ENCODE measurements at places on chromosomes 16 and 17.

DNA sequence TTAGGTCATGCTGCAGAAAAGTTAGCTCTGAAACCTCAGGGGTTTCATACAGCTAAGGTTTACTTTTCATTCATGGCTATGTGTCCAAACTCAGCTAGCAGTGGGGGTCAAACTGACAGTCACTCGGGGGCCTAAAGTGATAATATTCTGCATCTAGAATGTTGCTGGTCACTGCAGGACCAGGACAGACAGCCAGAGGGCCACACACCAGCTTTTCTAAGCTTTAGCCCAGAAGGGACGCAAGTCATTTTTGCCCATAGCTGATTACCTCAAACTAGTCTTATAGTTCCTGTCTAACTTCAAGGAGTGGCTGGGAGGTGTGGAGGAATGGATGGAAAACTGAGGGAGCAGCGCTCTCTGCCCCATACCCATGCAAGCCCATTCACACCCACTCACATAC, 163.0 kb upstream of the NLRP1 start:
- DNase-seq, result no peak

- no peak for DNase-seq
Measured at GRCh38 chr17:60846175-60846574, 168.5 kb downstream of the BCAS3 start.

- no peak for DNase-seq
Measured at GRCh38 chr17:76524598-76525512, 12.7 kb downstream of the CYGB start.

GRCh38 chr17:4086041-4086483, 56.8 kb downstream of the ZZEF1 start:
- no peak for DNase-seq

GRCh38 chr16:67490335-67491096, 7.2 kb upstream of the AGRP start:
- no peak for DNase-seq

DNA sequence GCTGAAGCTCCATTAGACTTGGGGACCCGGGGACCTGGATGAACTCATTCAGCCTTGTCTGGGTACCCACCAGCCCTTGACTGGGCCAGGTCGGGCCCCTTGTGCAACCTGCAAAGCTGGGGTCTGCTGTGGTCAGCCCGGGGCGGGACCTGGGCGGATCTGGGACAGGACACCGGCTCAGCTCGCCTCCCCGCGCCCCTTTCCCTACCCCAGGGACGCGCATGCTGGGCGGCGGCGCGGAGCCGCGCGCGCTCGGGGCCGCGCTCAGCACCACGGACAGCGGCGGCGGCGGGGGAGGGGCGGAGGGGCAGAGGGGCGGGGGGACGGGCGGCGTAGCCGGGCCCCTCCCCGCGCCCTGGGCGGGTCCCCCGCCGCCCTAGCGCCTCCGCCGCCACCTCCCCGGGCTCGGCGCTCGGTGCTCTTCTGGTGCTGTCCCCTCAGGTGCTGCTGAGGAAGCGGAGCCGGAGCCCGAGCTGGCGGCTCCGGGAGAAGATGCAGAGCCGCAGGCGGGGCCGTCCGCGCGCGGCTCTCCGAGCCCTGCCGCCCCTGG, 7.4 kb downstream of the ACD start:
- DNase-seq, result no peak

GRCh38 chr16:84228256-84228838, 11.5 kb downstream of the KCNG4 start:
- peak; percentile 72 for DNase-seq

- DNase-seq, result no peak
Measured at GRCh38 chr16:71995038-71995437, 5.2 kb downstream of the PKD1L3 start.

DNA sequence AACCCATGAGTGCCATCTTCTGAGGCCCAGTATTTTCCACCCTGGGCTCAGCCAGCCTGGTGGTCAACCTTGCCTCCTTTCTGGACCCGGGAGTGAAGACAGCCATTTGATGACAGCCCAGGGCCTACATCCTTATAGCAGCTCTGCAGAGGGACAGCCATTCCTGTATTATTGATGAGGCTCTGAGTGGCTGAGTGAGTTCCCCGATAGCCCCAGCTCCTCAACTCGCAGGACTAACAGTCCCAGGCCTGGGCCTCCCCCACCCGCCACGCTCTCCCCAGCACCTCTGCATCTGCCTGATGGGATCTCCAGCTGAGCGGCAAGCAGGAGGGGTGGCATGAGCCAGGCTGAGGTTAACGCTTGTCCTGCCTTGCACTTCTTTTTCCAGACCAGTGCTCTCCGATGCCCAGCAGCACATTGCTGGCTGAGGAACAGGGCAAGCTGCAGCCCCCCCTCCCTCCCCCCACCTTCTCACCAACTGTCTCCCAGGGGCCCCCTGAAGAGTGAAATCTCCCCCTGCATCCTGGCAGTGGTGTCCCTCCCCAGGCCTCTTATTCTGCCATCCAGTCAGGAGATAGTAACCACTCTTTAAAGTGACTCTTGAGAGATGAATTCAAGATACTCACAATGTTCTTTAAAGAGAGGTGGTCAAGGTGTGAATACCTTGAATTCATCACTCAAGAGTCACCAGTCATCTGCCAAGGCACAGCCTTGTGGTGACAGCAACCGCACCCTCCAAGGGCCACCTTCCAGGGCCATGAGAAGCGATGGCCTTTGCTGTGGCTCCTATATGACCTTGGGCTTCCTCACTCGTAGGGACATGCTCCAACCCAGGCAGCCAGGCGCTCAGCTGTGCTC, 23.5 kb downstream of the CACNG5 start:
- no peak for DNase-seq

- no peak for DNase-seq
Measured at GRCh38 chr16:84465154-84465553, 39.3 kb downstream of the MEAK7 start.

DNA sequence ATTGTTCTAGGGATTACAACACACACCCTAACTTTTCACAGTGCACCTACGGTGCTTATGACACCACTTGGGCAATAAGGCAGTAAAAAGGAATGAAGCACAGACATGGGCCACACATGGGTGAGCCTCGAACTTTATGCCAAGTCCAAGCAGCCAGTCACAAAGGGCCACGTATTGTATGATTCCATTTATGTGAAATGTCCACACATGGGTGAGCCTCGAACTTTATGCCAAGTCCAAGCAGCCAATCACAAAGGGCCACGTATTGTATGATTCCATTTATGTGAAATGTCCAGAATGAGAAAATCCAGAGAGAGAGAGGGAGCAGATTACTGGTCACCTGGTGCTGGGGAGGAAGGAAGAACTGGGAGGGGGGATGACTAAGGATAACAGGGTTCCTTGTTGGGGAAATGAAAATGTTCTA, 22.2 kb downstream of the RMI2 start:
- no peak for DNase-seq

GRCh38 chr16:75593308-75593707, 27.1 kb downstream of the GABARAPL2 start:
- DNase-seq, result no peak

DNA sequence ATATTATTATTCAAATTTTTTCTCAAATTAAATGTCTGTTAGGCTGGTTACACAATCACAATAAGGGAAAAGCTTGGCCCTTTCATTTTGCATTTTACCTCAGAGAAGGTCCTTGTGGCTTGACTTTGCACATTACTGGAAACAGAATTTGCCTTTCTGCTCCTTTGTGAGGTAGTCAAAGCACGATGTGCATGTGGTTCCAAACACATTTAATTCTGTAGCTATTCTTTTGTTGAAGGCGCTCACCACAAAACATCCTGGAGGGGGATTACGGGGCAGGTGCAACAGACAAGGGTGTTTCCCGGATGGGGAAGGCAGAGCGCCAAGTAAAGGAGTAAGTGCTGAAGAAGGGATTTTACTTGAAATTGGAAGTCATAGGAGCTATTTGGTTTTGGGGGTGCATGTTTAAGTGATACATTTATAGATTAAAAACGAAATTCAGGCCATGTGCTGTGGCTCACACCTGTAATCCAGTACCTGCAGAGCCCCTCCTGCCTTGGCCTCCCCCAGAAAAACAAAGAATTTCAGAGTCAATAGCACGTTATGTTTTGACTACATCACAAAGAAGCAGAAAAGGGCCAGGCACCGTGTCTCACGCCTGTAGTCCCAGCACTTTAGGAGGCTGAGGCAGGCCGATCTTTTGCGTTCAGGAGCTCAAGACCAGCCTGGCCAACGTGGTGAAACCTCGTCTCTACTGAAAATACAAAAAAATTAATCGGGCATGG, 31.2 kb upstream of the TENT4B start:
- no peak for DNase-seq

- DNase-seq, result no peak
Measured at GRCh38 chr16:67399218-67399733, 6.0 kb upstream of the TPPP3 start.

DNA sequence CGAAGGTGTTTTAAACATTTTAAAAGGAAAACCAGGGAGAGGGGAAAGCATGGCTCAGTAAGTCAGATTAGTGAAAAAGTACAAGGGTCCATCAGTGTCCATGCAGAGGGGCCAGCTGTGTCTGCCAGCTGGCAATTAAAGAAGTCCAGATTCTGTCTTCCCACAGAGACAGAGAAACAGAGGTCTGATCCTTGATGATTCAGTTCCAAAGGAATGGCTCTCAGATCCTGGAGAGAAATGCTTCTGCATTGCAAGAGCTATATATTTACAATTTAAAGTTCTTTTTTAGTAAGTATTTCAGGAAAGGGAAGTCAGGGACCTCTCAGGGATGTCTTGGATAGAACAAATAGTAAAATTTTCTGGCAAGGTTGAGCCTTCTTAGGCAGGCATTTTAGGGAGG, 56.2 kb downstream of the HSD17B2 start:
- DNase-seq, result no peak

GRCh38 chr16:53576904-53577303, 73.9 kb upstream of the AKTIP start:
- no peak for DNase-seq

GRCh38 chr17:73126716-73127473, 34.4 kb upstream of the SLC39A11 start:
- no peak for DNase-seq

DNA sequence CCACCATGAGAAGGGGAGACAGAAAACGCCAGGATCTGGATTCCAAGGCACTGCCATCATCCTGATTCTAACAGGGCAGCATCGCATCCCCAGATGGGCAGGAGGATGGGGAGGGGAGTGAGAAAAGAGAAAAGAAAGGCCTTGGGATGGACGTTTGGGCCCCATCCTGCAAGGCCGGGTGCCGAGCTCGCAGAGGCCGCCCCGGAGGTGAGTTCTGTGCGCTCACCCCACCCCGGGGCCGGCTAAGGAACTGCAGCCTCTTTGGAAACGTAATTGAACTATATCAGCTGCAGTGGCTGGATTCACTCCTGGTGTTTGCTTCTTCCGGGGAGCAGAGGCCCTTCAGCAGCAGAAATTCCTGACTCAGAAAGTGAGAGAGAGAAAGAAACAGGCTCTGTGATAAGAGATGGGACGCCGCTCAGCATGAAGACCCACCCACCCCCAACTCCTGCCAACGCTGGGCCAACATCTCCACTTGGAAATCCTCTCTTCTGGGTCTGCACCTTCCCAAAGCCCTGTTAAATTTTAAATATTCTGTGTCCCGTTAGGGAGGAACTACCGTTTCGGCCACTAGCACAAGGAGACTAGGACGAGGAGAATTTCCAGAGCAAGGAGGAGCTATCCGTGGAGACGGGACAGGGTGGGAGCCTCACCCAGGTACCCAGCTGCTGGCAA, 8.5 kb upstream of the SSTR2 start:
- no peak for DNase-seq

DNA sequence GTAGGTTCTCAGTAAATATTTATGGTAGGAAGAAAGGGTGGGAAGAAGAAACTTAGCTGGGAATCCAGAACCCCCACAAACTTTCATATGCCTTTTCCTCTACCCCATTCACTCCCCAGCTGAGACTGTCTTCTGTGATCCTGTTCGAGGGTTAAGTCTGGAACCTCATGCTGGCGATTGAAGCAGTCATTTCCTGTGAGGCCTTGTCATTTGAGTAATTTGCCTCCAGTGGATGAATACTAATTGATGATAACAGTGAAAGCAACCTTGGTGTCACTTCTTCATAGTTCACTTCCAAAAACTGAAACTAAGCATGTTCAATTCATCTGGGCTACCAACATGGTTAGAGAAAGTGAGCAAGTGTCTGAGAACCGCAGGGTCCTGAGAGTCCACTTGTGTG, 401.2 kb downstream of the CDH13 start:
- DNase-seq, result no peak

DNA sequence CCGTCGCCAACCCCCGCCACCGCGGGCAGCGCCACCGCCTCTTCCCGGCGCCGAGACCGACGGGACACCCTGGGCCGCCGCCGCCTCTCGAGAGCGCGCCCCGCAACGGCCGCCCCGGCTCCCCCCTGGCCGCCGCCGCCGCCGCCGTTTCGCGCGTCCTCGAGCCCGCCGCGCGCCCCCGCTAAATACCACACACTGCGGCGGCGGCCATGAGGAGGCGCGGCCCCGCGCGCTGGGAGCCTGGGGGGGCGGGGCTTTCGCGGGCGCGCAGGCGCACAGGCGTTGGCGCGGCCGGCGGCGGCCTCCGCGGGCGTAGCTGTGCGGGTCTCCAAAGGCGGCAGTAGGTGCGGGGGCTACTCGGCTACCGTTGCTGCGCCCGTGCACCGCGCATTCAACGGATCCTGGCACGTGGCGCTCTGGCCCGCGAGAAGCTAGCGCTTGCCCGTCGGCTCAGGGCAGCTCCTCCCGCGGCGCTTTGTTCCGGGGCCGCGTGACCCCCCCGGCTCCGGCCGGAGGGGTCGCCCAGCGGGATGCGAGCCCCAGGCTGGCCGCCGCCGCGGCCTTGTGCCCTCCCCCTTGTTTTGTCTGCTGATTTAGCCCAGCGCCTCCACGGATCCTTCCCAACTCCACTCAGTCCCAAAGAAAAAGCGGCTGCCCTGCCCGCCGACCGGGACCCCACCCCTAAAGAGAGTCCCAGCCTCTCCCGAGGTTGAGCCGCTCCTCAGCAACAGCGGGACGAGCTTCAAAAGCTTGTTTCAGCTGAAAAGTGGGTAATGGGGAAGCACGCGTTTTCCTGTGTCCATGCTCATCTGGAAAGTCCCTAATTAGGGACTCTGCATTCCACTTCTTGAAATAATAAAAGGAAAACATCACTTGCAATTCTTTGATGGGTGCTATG, at the start of gene SIAH1:
SIAH1 (minus strand) TSS at position 161 of the 898 bp plus-strand sequence. CDS start 22,985 bp downstream, outside the sequence.
- DNase-seq, result no peak

DNA sequence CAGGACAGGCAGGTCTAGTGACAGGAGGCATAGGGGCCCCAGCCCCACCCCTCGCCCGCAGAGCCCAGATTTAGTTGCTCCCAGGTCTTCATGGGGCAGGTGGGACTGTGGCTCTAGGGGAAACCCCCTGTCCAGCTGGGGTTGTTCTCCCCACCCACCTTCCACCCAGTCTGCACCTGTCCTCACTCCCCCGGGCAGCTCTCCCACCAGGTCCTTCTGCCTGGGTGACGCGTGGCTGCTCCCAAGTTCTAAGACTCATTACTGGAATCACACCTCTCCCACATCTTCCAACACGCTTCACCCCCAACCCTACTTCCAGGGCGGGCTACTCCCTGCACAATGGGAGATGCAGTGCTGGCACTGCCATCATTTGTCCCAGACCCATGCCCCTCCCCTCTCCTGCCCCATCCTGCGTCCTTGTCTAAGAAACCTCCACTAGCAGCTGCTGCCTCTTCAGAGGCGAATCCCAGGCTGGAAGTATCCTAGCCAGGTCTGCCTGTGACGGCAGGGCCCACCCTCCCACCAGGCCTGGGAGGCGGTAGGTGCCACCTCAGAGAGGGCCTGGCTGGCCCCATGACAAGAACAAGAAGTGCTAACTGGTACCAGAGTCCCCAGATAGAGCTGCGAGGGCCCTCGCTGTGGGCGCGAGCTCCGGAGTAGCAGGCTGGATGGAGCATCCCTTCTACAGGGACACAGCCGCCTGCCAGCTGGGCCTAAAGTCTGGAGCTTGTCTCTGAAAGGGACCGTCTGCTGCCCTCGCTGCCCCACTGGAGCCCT, 22.8 kb downstream of the GRIN2C start:
- DNase-seq, result no peak
